ENCODE measurements at places on chromosomes 6 and 20. TPM values are rescaled to one million over a fixed set of nuclear protein-coding genes. Genes with fewer than 3 reads are reported as not detected.
A peak's percentile ranks its signal among the peaks of the same experiment; 100 is the strongest.

- no peak overlapping the region for H3K27ac ChIP-seq
- no peaks in the 10 kb centered on the region for H3K27me3 ChIP-seq
- H3K36me3 ChIP-seq, result no peaks in the 10 kb centered on the region
These were observed 62.4 kb downstream of the MDGA1 start for GRCh38 chr6:37635319-37635718.

The IDH3B gene
- 132 TPM for total RNA-seq

DNA sequence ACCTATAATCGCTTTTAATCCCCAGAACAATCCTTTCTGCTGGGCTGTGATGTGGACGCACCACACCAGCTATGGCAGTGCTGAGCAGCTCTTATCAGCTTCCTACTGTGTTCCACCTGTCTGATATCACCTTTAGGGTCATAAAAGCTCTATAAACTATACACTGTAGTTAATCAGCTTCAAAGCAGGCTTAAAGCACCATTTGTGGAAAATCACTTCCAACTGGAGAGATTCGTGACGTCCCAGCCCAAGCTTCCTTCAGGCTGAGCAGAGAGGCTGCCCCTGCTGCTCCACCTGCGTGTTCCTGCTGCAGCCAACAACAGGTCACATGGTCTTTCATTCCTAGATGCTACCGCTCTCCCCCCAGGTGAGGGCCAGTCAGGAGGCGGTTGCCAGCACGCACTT is 156.5 kb downstream of the SMOC2 start:
- H3K4me1 ChIP-seq, result no peaks in the 10 kb centered on the region
- no peaks in the 10 kb centered on the region for H3K36me3 ChIP-seq
- DNase-seq, result no peak
- H3K27me3 ChIP-seq, result no peaks in the 10 kb centered on the region
- no peak overlapping the region for H3K4me3 ChIP-seq
- no peak overlapping the region for H3K27ac ChIP-seq

DNA sequence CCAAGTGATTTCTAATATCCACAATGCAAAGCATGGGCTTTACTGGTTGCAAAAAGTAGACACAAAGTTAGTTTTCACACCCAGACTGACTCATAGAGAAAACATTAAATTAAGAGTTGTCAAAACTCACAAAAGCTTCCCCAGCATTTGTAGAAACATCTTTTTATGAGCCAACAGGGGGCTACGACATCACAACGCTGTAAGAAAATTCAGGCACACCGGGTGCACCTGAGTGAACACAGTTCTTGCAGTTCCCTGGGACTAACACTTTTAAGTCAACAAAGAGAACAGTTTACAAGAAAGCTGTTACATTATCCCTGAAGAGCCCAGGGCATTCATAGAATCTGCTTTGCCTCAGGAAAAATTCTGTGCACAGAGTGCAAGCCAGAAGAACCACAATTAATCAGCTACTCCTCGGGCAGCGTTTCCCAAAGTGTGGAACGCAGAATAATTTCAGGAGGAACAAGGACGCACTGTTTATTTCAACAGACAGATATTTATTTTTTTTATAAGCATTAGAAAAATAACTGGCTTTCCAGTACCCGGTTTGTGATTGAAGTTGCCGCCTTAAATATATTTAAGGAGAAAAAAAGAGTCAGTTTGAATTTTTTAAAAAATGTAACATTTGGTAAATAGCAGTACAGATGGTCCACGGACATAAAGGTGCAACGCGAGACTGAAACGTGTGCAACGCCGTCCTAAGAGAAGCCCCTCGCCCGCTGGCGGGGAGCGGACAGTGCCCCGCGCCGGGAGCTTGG is 1.2 kb downstream of the NCOA5 start:
- H3K27ac ChIP-seq, result peak overlapping the region; percentile 97
- H3K36me3 ChIP-seq, result no peaks in the 10 kb centered on the region
- no peaks in the 10 kb centered on the region for H3K27me3 ChIP-seq
- peaks cover 8% of the 10 kb centered on the region for H3K4me1 ChIP-seq

The TCEA2 gene
- total RNA-seq, result 69.5 TPM

DNA sequence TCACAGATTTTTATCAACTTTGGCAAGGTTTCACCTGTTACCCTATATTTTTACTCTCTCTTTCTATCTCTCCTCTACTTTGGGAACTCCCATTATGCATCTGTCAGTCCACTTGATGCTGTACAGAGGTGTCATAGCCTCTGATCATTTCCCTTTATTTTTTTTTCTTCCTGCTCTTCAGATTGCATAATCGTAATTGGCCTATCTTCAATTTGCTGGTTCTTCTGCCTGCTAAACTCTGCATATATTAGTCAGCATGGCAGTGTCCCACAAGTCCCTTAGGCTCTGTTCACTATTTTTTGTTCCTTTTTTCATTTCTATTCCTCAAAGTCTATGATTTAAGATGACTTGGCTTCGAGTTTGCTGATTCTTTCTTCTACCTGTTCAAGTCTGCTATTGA is 44.7 kb upstream of the MICB start:
- H3K27ac ChIP-seq, result no peak overlapping the region
- no peaks in the 10 kb centered on the region for H3K27me3 ChIP-seq
- no peaks in the 10 kb centered on the region for H3K4me1 ChIP-seq

DNA sequence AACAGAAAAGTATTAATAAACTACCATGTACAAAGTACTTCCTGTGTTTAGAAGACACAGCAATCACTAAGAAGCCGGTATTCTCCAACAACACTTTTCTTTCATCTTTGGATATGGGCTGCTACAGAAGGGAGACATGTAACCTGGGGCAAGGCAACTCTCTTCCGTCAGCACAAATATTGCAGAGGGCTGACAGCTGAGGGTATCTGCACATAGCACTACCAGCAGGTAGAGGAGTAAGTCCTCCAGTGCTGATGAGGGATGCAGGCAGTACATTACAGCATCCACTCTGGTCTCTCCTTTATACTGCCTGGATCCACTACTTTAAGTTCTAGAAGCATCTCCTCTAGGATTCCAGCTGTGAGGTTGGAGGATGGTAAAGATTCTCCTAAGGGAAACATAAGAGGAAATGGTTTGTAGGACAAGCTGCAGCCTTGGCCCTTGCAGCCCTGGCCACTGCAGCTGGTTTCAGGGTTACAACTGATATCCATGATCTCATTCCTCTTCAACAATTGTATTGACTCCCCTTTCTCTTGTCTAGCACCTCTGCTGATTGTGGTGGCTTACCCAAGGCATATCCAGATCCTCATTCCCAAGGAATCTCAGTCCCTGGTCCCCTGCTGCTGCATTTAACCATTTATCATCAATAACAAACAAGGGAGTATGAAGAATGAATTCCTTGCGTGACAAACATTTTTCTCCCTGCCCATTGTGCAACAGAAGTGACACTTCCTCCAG is 110.7 kb upstream of the ADGRF1 start:
- H3K4me1 ChIP-seq, result no peaks in the 10 kb centered on the region
- no peak for DNase-seq
- no peak overlapping the region for H3K4me3 ChIP-seq

- H3K27me3 ChIP-seq, result no peaks in the 10 kb centered on the region
- no peak for DNase-seq
- no peaks in the 10 kb centered on the region for H3K36me3 ChIP-seq
- no peak overlapping the region for H3K4me3 ChIP-seq
- H3K27ac ChIP-seq, result no peak overlapping the region
- no peaks in the 10 kb centered on the region for H3K4me1 ChIP-seq
These were observed 342.5 kb upstream of the JARID2 start for GRCh38 chr6:14903176-14904038.

GRCh38 chr20:891058-891705 is 25.0 kb downstream of the ANGPT4 start:
- H3K4me3 ChIP-seq, result no peak overlapping the region
- H3K27ac ChIP-seq, result peak overlapping the region; percentile 56
- peaks cover 14% of the 10 kb centered on the region for H3K4me1 ChIP-seq
- DNase-seq, result peak; percentile 88
- no peaks in the 10 kb centered on the region for H3K36me3 ChIP-seq
- no peaks in the 10 kb centered on the region for H3K27me3 ChIP-seq

The ARID1B gene
- 99.4 TPM for total RNA-seq

- peak; percentile 69 for DNase-seq
- no peaks in the 10 kb centered on the region for H3K4me1 ChIP-seq
- no peak overlapping the region for H3K4me3 ChIP-seq
- no peaks in the 10 kb centered on the region for H3K27me3 ChIP-seq
- no peaks in the 10 kb centered on the region for H3K36me3 ChIP-seq
These were observed 96.8 kb upstream of the NFATC2 start for GRCh38 chr20:51639206-51639832.

DNA sequence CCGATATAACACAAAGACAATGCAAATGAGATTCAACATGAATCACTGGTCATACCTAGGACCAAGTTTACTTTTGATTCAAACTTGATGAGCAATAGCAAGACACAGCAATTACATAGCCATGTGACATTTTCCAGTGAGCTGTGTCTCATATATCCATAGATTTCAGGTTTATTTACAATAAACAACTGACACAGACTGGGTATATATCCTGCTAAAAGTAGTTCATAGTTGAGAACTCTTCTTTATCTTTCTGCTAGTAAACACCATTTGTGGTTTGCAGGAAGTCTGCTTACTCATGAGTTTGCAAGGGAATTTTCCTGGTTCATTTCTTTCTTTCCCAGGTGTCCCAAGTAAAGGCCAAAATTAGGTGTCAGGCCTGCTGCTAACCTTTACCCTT is 343.4 kb downstream of the KIF16B start:
- no peaks in the 10 kb centered on the region for H3K4me1 ChIP-seq
- H3K27me3 ChIP-seq, result no peaks in the 10 kb centered on the region
- H3K36me3 ChIP-seq, result no peaks in the 10 kb centered on the region
- no peak overlapping the region for H3K4me3 ChIP-seq
- DNase-seq, result no peak

- H3K4me1 ChIP-seq, result no peaks in the 10 kb centered on the region
- H3K27me3 ChIP-seq, result no peaks in the 10 kb centered on the region
- H3K36me3 ChIP-seq, result no peaks in the 10 kb centered on the region
- H3K4me3 ChIP-seq, result no peak overlapping the region
These were observed 25.2 kb upstream of the SGK1 start for GRCh38 chr6:134343066-134343465.

DNA sequence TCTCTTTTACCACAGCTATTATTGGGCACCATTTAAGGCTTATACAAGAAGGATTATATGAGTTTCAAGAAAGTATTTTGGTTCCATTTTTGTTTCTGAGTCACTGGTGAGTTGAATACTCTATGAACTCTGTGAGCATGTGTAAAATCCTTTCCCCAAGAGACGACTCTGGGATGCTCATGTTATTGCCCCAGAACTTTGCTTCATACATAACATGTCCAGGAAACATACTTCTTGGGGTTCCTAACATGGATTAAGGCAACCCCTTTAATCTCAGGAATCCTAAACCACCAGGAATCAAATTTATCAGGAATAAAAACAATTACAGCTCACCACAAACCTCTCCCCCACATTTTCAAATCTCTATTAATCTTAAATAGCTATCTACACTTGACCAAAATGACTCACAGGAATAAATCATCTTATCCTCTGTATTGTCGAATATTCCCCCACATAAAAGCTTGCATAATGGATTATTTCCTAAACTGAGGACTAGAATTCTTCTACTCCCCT is 117.5 kb upstream of the COL21A1 start:
- no peaks in the 10 kb centered on the region for H3K36me3 ChIP-seq
- H3K27ac ChIP-seq, result no peak overlapping the region
- no peak for DNase-seq

The NT5E gene
- 8.2 TPM for total RNA-seq

DNA sequence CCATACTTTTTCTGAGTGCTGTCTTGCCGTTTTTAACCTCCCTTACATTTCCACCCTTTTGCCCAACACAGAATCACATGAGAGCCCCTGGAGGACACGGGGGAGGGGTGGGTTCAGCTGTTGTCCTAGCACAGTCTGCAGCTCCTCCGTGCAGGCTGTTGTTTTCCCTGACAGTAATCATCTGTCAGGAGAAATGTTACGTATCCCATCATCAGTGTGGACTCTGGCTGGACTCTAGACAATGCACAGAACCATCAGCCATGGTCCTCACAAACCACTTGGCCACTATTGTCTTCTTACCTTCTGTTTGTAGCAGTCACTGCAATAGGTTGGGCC is 92.1 kb downstream of the RIN2 start:
- no peaks in the 10 kb centered on the region for H3K36me3 ChIP-seq
- no peaks in the 10 kb centered on the region for H3K27me3 ChIP-seq
- no peak overlapping the region for H3K4me3 ChIP-seq
- H3K4me1 ChIP-seq, result peaks cover 5% of the 10 kb centered on the region
- H3K27ac ChIP-seq, result peak overlapping the region; percentile 73
- no peak for DNase-seq

- no peaks in the 10 kb centered on the region for H3K27me3 ChIP-seq
- no peak overlapping the region for H3K4me3 ChIP-seq
- no peak for DNase-seq
- H3K36me3 ChIP-seq, result no peaks in the 10 kb centered on the region
- no peak overlapping the region for H3K27ac ChIP-seq
These were observed 12.2 kb upstream of the RSPH3 start for GRCh38 chr6:159012201-159012600.

- H3K4me3 ChIP-seq, result no peak overlapping the region
- no peaks in the 10 kb centered on the region for H3K36me3 ChIP-seq
These were observed 12.0 kb upstream of the HFE start for GRCh38 chr6:26075063-26075717.

DNA sequence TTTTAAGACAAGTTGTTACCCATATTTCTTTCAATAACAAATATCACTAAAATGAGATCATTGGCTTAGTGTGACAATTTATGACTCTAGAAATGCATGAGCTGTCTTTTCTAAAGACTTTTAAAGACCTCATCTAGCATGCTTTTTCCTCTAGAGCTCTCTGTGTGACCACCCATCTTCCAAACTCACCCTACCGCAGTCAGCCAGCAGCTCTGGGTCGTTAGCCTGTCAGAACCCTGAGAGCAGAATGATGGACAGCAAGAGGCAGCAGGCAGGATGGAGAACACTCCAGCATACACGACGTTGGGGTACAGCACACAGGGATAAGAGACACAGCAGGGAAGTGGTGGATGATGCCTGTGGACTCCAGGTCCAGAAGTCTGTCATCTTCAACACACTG is 45.1 kb upstream of the TBX18 start:
- no peaks in the 10 kb centered on the region for H3K36me3 ChIP-seq
- H3K27me3 ChIP-seq, result no peaks in the 10 kb centered on the region
- no peaks in the 10 kb centered on the region for H3K4me1 ChIP-seq
- no peak for DNase-seq
- H3K27ac ChIP-seq, result no peak overlapping the region
- H3K4me3 ChIP-seq, result no peak overlapping the region

DNA sequence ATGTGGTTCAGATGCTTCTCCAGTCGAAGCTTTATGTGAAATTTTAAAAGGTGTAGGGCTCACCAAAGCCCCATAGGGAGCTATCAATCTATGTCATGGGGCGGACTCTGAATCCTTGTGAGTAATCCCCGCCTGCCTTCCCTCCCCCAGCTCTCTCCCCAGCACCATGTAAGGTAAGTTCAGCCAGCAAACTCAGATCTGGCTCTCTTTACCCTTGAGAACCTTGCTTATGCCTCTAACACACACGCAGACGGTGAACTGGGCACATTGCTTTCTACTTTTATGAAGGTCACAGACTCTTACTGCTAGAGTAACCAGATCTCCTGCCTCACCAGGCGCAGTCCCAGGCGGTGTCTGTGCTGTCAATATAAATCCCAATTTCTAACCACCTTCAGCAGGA is 82.6 kb upstream of the CNKSR3 start:
- no peaks in the 10 kb centered on the region for H3K27me3 ChIP-seq
- H3K36me3 ChIP-seq, result no peaks in the 10 kb centered on the region
- DNase-seq, result no peak
- H3K4me3 ChIP-seq, result no peak overlapping the region

- H3K27ac ChIP-seq, result peak overlapping the region; percentile 2
- DNase-seq, result no peak
- H3K4me3 ChIP-seq, result no peak overlapping the region
- H3K36me3 ChIP-seq, result no peaks in the 10 kb centered on the region
- H3K27me3 ChIP-seq, result no peaks in the 10 kb centered on the region
- no peaks in the 10 kb centered on the region for H3K4me1 ChIP-seq
These were observed 208.0 kb upstream of the SASH1 start for GRCh38 chr6:148134592-148134991.

GRCh38 chr6:54698974-54699373 is 147.6 kb upstream of the FAM83B start:
- H3K36me3 ChIP-seq, result no peaks in the 10 kb centered on the region
- no peaks in the 10 kb centered on the region for H3K27me3 ChIP-seq
- no peak overlapping the region for H3K27ac ChIP-seq
